ENCODE measurements at places on chromosomes 16 and 17.

DNA sequence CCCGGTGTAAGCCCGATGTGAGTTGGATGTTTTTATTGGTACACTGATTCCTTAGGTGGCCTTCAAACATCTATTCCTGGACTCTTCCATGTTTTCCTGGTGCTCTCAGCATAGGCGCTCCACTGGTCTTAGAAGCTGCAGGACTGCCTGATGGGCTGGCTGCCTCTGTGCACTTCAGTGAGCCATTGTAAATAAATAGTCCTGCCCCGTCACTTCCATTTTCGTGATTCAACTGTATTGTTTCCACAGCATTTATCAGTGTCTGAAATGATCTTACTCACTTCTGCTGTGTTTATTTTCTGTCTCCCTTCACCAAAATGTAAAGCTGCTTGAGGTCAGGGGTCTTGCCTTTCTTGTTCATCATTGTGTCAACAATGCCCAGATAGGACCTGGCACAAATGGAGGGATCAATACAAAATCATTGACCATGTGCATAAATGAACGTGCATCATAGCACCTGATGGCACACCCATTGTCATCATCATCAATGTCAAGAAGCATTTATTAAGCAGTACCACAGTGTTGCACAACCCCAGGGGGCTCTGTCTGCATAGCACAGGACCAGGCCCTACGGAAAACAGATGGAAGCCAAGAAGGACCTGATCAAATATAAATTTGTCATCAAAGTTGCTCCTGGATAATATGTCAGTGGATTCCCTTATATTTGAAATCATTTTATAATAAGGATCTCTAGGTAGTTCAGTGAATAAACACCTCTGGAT, 66.6 kb upstream of the CPHXL start:
- DNase-seq: no peak

- no peak for DNase-seq
These were observed 100.5 kb upstream of the SHISA6 start for GRCh38 chr17:11140501-11140900.

- no peak for DNase-seq
These were observed 76.8 kb downstream of the CCDC182 start for GRCh38 chr17:57668332-57668731.

DNA sequence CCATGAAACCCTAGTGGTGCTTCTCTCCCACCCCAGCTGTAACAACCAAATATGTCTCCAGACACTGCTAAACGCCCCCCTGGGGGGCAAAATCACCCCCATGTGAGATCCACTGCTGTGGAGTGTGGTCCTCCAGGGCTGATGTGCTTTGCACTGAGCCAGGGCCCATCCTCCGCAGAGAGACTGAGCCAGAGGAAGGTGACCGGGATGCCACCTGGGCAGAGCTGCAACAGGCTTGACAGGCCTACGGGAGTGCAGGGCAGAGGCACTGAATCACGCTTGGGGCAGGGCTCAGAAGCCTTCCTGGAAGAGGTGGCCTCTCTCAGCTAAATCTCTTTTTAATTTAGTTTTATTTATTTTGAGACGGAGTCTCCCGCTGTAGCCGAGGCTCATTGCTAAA, 4.4 kb downstream of the GJD3 start:
- DNase-seq: no peak

DNA sequence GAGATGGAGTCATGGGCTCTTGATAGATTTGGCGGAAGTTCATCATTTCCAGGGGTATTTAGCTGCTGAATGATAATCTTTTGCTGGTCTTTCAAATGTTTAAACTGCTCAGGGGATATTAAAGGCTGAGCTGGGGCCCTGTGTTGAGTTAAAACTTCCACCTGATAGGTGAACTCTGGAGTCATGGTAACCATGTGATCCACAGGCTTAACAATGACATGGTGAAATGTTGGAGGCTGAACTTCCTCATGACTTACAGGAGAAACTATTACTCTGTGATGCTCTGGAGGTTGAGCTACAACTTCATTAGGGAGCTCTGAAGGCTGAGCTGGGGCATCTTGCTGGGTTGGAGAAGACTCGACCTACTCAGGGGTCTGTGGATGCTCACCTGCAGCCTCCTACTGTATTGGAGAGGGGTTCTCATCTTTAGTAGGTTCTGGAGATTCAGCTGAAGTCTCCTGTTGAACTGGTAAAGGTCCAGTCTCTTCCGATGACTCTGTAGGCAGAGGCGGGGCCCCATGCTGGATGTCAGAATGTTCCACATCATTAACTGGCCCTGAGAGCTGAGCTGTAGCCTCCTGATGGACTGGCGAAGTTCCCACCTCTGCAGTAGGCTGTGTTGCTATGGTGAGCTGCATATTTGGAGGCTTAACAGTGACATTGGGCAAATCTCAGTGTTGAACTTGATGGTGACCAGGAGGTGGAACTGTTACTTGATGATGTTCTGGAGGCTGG, 24.2 kb downstream of the RDM1 start:
- DNase-seq: no peak

Data from stimulated activated CD4-positive, alpha-beta T cell treated with anti-CD3 and anti-CD28 coated beads, Interleukin-1b, Interleukin-23, amount 100 ng/mL, for 48 hours (primary cell).